ENCODE measurements at places on chromosomes 7 and 10.

DNA sequence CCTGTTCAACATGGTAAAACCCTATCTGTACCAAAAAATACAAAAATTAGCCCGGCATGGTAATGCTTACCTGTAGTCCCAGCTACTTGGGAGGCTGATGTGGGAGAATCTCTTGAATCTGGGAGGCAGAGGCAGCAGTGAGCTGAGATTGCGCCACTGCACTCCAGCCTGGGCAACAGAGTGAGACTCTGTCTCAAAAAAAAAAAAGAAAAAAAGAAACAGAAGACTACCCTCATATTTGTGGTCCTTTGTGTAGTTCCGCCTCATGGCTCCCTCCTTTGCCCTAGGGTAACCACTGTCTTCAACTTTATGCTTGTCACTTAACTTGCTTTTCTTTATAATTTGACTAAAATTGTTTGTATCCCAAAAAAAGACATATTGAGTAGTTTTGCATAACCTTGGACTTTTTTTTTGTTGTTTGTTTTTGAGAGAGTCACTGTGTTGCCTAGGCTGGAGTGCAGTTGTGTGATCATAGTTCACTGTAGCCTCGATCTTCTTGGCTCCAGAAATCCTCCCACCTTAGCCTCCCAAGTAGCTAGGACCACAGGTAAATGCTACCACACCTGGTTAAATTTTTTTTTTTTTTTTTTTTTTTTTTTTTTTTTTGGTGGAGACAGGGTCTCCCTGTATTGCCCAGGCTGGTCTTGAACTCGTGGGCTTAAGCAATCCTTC is 3.7 kb downstream of the ZNF487 start:
- no peak for DNase-seq

DNA sequence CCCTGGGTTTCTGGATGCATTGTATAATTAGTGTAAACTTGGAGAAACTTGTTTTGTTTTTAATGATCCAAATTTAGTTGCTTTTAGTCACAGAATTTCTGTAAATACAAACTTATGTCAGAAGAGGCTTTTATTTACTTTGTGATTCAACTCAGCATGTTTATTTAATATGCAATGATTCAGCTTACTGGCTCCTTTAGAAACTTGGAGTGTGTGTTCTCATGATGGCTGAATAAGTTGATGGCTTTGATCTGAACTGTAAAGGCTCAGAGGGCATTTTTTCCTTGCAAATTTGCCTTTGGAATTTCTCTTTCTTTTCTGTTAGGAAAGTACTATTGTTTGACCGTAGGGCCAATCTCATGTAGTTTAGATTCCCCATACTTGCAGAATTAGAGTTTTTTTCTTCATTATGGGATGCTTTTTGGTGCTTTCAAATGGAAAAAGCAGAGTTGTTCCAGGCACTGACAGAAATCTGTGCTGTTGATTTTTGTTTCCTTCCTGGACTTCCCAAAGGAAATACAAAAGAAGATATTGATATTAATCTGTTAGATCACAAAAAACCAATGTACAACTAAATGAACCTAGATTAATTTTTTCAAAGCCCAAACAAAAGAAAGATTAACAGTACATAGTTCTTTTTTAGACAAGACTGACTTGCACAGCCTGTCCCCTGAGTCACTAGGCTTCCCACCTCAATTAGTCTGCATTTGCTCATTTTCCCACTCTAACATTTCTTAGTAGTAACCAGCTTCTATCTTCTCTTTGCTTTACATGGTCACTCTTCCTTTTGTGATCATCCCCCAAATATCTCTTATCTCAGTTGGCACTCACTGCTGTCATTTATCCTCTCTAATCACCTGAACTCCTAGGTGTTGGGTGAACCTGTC is 96.8 kb upstream of the AGR3 start:
- DNase-seq, result peak; percentile 81

DNA sequence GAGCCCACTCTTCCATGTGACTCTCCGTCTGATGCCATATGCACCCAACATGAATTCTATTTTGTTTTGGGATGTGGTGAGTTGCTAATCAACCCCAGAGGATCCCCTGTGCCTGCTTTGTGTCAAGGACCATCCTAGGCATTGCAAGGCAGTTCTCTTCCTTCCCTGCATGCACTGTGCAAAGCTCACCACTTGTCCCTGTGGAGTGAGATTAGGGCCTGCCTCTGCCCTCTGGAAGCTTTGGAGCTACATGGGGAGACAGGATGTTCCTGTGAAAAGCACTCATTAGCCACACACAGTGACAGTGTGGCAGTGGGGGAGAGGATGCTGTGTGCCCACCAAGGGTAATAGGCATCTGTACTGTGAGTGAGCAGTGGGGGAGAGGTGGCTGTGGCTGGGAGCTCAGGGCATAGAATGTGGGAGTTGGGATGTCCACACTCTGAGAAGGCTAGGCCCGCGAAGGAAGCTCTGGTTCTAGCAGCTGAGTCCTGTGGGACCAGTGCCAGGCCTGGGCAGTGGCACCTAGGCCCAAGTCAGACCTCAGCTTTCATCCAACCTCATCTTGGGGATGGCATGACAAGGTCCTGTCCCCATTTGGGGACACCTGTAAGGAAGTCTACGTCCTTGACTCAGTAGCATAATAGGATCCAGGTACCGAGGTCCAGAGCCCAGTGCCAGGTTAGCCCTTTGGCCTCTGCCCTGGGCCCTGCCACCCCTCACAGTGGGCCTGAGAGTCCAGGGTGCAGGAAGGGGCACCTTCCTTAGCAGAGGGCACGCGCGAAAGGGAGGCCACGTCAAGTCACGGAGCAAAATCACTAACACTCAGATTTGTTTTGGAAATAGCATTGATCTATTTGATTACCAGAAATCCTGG is 6.6 kb downstream of the ADRA2A start:
- DNase-seq, result no peak

GRCh38 chr10:16470747-16471146 is 33.9 kb downstream of the PTER start:
- no peak for DNase-seq

- no peak for DNase-seq
These were observed 3.4 kb downstream of the MMRN2 start for GRCh38 chr10:86953747-86954680.

GRCh38 chr7:32774541-32774951 is 117.0 kb downstream of the KBTBD2 start:
- DNase-seq, result no peak

DNA sequence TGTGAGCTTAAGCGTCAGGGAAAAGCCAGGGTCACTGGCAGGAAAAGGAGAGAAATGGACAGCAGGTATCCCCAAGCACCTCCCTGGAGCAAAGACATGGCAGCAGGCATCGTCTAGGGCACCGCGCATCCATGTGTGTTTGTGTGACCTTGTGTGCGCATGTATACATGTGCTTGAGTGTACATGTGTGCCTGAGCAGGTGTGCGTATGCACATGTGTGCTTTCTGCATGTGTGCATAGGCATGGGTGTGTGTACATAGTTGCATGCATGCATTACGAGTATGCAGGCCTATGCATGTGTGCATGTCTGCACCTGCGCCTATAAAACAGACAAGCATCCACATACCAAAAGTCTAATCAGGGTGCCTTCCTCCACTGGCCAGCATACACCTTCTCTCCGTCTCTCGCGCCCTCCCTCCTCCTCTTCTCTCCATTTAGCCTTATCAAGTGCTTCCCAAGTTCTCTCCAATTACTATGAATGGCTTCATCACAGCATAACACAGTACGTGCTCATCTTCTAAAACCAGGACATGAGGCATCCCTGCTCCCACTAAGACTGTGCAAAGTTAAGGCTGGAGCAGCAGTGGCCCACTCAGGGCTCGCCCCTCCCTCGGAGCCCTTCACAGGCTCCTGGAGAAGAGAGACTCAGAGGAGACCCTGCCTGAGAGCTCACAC is 30.6 kb downstream of the RASGEF1A start:
- no peak for DNase-seq

DNA sequence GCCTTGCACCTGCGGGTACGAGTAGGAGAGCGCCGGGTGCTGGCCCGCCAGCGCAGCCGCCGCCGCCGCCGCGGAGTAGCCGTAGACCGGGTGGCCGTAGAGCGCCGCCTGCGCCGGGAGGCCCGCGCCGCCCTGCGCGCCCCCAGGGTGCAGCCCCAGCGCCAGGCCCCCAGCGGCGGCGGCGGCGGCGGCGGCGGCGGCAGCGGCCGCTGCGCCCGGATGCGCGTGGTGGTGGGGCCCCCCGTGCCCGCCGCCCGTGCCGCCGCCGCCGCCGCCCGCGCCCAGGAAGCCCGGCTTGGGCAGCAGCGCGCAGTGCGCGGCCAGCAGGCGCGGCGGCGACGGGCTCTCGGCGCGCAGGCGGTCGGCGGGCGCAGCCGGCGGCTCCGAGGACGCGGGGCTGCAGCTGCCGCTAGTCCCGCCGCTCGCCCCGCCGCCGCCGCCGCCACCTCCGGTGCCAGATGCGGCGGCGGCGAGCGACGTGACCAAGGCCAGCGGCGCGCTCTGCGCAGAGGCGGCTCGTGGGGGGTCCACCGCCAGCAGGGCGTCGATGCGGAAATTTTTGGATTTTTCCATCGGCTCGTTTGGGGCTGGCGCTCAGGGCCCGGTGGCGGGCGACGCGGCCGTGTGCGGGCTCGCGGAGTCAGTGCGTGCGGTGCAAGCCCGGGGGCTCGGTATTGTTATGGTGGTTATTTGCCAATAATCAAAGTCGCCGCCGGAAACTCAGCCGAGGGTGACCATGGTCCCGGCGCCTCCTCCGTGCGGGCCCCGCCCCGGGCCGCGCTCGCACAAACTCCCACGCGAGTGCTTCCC is 480 bp downstream of the MNX1 start:
- DNase-seq, result no peak

DNA sequence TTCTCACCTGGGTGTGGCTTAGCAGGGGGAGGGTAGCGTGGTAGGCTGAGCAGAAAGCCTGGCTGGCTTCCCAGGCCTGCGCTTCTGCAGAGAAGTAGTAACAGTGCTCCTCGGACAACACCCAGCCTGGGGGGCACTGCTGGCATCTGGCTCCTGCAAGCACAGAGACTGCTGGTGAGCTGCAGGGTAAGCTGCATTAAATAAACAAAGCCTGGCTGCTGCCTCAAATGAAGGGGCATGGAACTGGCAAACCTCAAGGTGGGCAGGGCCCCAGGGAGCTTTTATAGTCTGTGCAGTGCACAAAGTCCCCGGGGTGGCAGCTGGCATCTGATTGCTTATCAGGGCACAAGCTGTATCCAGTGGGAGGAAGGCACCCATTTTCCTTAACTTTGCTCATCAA is 3.9 kb downstream of the KLRG2 start:
- DNase-seq, result no peak

DNA sequence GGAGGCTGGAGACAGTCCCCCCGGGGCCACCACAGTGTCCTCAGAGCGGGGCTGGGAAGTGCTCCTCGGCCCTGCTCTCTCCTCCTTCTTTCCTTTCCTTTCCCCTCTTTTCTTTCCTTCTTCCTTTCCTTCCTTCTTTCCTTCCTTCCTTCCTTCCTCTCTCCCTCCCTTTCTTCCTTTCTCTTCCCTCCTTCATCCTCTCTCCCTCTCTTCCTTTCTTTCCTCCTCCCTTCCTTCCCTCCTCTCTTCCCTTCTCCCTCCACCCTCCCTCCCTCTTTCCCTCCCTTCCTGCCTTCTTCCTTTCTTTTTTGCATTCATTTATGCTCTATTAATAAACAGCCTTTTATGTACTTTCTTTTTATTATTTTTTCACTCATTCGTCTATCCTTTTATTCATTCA is 127.1 kb upstream of the TCERG1L start:
- DNase-seq, result no peak

- DNase-seq, result no peak
These were observed 24.5 kb downstream of the OGDHL start for GRCh38 chr10:49737474-49738201.

DNA sequence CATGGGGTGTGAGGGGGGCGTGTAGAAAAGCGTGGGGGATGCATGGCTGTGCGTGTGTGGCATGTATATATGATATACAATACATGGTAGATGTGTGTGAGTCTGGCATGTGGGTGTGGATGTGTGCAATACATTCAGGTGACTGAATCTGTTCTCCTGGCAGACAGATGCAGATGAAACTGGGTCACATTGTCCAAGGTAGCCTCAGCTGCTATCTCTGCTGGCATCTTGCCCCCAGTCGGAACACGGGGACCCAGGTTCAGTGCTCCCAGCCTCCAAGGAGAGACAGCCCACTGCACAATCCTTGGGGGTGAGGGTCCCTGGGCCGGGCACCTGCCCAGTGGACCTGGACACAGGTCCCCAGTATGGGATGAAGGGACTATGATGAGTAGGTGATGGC is 12.4 kb upstream of the SRRM3 start:
- no peak for DNase-seq

DNA sequence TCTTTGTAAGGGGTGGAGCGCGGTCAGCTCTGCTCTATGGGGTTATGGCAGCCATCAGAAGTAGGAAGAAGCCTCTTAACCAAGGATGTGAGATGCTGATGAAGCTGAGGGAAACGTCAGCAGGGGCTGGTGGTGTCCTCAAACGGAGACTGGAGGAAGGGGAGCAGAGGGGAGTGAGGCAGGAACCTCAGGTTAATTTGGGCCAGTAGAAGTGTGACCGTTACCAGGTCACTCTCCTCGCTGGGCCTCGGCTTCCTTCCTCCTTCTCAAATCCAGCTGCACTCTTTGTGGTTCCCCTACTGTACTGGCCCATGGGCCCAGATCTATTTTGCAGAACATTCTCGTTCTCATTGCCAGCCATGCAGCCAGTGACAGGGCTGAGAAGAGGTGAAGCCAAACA is 169.5 kb downstream of the TMEM178B start:
- DNase-seq, result no peak

- no peak for DNase-seq
These were observed 315.2 kb downstream of the GATA3 start for GRCh38 chr10:8369666-8370065.

Measured in NCI-H460 (cell line).